ENCODE measurements at places on chromosomes 6 and 20. TPM values are rescaled to one million over a fixed set of nuclear protein-coding genes. Genes with fewer than 3 reads are reported as not detected.

DNA sequence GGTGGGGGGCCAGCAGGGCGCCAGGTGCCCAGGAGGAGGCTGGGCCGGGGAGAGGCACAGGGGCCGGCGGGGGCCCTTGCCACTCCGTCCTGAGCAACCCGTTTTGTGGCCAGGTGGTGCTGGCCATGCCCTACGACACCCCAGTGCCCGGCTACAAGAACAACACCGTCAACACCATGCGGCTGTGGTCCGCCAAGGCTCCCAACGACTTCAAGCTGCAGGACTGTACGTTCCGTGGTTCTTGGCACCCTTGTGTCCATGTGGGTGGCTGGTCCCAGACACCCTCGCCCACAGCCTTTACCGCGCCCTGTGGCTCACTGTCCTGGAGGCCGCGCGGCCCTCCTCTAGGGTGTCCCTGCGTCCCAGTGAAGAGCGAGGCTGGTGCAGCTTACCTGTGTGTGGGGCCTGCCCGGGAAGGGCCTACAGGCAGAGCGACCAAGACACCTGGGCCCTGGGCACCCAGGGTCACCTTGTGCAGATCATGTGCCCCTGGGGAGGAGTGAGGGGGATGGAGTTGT, 28.7 kb downstream of the PYGB start:
- H3K4me1 ChIP-seq, result peaks cover 4% of the 10 kb centered on the region
- DNase-seq, result peak; percentile 9

DNA sequence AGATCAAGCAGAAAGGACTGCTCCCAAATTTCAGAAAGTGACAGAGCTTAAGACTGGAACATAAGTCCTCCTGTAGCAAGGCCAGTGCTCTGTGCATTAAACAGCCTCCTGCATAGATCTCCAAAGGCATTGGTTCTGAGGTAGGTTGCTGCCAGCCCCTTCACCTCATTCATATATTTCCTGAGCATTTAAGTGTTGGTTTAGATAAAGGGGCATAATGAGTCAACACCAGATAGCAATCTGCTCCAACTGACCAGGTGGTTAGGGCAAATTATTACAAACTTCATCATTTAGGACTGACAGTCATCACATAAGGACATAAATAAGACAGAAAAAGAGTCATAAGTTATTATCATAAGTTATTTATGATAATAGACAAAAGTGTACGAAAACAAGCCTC, 10.7 kb downstream of the PTPRK start:
- DNase-seq, result no peak
- H3K4me1 ChIP-seq, result peaks cover 55% of the 10 kb centered on the region
- H3K27me3 ChIP-seq, result no peaks in the 10 kb centered on the region
- no peak overlapping the region for H3K27ac ChIP-seq
- H3K36me3 ChIP-seq, result no peaks in the 10 kb centered on the region

GRCh38 chr6:20991910-20992309, 457.7 kb downstream of the CDKAL1 start:
- H3K36me3 ChIP-seq, result no peaks in the 10 kb centered on the region
- no peak for DNase-seq
- no peaks in the 10 kb centered on the region for H3K27me3 ChIP-seq
- H3K4me1 ChIP-seq, result no peaks in the 10 kb centered on the region

GRCh38 chr6:42365021-42365420, 86.7 kb downstream of the TRERF1 start:
- no peak overlapping the region for H3K27ac ChIP-seq
- H3K27me3 ChIP-seq, result no peaks in the 10 kb centered on the region

DNA sequence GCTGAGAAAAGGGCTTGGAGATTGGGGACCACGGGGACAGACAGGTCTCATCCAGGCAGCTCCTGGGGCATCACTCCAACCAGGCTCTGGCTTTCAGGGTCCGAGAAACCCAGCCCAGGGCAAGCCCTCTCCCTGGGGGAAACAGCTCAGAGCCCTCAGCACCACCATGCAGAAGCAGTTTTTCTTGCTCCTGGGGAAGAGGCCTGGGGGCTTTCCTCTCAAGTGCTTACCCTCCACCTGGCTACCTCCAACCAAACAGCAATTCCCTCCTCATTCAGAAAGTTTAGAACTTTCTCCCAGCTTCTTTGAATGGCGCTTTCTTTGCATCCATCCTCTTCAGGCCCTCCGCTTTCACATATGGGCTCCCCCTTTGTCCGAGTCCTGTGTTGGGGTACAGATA, 110.4 kb upstream of the PHACTR3 start:
- no peaks in the 10 kb centered on the region for H3K36me3 ChIP-seq
- no peak overlapping the region for H3K27ac ChIP-seq
- DNase-seq, result no peak

DNA sequence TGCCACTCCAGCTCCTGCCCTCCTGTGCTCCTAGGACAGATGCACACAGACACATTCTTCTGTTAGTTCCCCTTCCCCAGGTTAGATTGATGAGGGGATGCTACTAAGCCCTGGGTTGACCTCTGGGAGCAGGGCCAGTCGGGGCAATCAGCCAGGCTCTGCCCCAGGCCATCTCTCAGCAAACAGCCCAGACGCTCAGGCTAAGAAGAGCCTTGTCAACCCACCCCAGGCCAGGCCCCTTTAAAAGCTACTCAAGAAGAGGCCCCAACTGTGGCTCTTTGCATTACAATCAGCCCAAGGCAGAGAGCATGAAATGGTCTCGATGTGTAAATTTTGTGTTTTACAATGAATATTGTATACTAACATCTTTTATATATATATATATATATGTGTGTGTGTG, 107.4 kb downstream of the TFAP2A start:
- H3K27ac ChIP-seq, result no peak overlapping the region
- no peaks in the 10 kb centered on the region for H3K4me1 ChIP-seq
- peaks cover 6% of the 10 kb centered on the region for H3K27me3 ChIP-seq
- H3K4me3 ChIP-seq, result no peak overlapping the region
- no peaks in the 10 kb centered on the region for H3K36me3 ChIP-seq

GRCh38 chr20:329851-330232, 4.5 kb downstream of the SOX12 start:
- H3K4me1 ChIP-seq, result peaks cover 6% of the 10 kb centered on the region
- no peak for DNase-seq
- H3K36me3 ChIP-seq, result no peaks in the 10 kb centered on the region
- H3K27me3 ChIP-seq, result no peaks in the 10 kb centered on the region

DNA sequence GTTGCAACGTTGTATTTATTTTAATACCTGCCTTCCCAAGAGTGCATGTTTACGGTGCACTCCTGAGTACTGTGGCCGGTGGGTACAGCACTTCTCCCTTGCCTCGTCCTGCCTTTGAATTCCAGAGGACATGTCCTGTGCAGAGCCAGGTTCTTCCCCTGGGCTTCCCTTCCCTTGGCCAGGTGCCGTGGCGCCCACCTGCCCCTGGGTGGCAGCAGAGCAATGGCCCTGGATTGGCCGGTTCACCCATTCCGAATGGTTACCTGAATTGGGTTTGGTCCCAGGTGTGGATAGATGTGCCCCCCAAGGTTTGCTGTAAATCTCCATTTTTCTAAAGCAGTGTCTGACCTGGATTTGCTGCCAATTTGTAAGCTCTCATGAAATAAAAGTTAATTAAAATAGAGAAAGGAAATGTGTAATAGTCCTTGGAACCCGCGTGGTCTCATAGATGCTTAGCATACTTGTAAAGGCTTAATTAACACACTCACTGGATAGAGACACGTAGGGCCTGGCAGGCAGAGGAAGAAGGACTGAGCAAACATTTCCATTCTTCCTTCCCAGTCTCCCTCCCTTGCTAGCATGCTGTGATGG, 40.6 kb downstream of the DTD1 start:
- no peaks in the 10 kb centered on the region for H3K27me3 ChIP-seq
- DNase-seq, result peak; percentile 70
- H3K4me1 ChIP-seq, result no peaks in the 10 kb centered on the region
- H3K4me3 ChIP-seq, result no peak overlapping the region
- no peaks in the 10 kb centered on the region for H3K36me3 ChIP-seq

Gene DAAM2
- total RNA-seq, result 4.0 TPM

Gene CALHM4
- not detected for total RNA-seq

Gene JAG1
- total RNA-seq, result 31.8 TPM

All from pancreas (tissue), 10 donors.